ENCODE measurements at places on chromosomes 2 and 18. TPM values are rescaled to one million over a fixed set of nuclear protein-coding genes. Genes with fewer than 3 reads are reported as not detected.

SPDYA gene
- 4.5 TPM for total RNA-seq

CD226 gene
- total RNA-seq, result 95.7 TPM

DNA sequence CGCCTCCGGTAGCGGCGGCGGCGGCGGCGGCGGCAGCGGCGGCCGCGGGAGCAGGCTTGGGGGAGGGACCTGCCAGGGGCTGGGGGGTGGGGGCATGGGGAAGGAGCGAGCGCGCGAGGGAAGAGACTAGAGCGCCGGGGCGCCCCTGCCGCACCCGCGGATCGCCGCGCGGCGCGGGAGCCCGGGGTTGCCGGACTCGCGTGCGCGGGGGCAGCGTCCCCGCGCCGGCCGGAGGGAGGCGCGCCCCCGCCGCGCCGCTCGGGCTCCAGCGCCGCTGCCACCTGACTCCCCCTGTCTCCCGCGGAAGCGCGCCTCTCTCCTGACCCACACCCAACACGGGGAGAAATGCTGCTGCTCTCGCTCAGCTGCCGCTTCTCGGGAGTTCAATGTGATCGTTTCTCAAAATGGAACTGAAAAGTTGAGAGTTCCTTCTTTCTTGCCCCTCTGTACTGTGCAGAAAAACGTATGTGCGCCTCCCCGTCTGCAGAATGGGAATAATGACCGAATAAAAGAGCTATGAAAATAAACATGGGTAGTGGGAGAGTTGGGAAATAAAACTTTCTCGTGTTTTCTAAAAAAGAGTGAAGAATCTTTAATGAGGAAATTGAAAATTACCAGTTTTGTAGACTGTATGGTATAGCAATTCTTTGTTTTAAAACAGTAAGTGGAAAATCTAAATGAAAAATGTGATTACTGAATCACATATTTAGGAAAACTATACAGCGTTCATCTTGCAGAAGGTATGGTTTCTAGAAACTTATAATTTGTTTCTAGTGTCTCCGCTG lies 455 bp upstream of the TLK1 start:
- peaks cover 63% of the 10 kb centered on the region for H3K4me1 ChIP-seq
- no peaks in the 10 kb centered on the region for H3K36me3 ChIP-seq
- peak; percentile 66 for DNase-seq
- peak overlapping the region; percentile 89 for H3K27ac ChIP-seq

SCYGR2 gene
- not detected for total RNA-seq

GRCh38 chr2:56348392-56349210 lies 164.8 kb downstream of the CCDC85A start:
- no peak overlapping the region for H3K4me3 ChIP-seq
- DNase-seq, result no peak
- no peaks in the 10 kb centered on the region for H3K36me3 ChIP-seq
- H3K27ac ChIP-seq, result no peak overlapping the region

MAP3K19 gene
- not detected for total RNA-seq

ZNF396 gene
- 5.5 TPM for total RNA-seq

DNA sequence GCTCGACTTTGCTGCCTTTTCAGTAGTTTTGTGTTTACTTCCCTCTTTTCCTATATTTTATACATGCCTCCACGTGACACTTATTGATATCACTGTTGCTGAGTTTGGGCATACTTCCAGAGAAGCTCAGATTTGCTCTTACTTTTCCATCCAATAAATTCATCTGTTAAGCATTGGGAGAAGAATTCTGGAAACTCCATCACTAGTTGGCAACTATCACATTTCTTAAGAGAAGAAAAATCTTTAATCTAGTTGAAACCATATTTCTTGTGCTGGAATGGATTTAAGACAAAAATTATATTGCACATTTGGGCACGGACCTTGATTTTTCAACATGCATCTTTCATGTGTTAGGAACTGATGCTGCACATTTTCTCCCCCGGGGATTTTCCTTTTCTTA lies 52.6 kb upstream of the CPO start:
- no peaks in the 10 kb centered on the region for H3K27me3 ChIP-seq
- H3K4me3 ChIP-seq, result no peak overlapping the region
- no peak for DNase-seq
- H3K36me3 ChIP-seq, result no peaks in the 10 kb centered on the region
- no peak overlapping the region for H3K27ac ChIP-seq

COL4A4 gene
- total RNA-seq, result 0.03 TPM

- no peaks in the 10 kb centered on the region for H3K36me3 ChIP-seq
- H3K4me1 ChIP-seq, result peaks cover 6% of the 10 kb centered on the region
- no peak for DNase-seq
- H3K27me3 ChIP-seq, result no peaks in the 10 kb centered on the region
Measured at GRCh38 chr2:109066501-109066900, 62.5 kb upstream of the SH3RF3 start.

GRCh38 chr2:38981003-38981669 lies 91.5 kb downstream of the ARHGEF33 start:
- no peaks in the 10 kb centered on the region for H3K27me3 ChIP-seq
- H3K4me3 ChIP-seq, result no peak overlapping the region
- H3K27ac ChIP-seq, result no peak overlapping the region
- peaks cover 5% of the 10 kb centered on the region for H3K36me3 ChIP-seq
- H3K4me1 ChIP-seq, result no peaks in the 10 kb centered on the region

DHRS9 gene
- total RNA-seq, result 0.32 TPM

GRCh38 chr2:3643371-3644245 lies 14.4 kb upstream of the ALLC start:
- no peaks in the 10 kb centered on the region for H3K36me3 ChIP-seq
- no peak overlapping the region for H3K4me3 ChIP-seq
- no peak overlapping the region for H3K27ac ChIP-seq
- H3K27me3 ChIP-seq, result no peaks in the 10 kb centered on the region
- no peak for DNase-seq

GRCh38 chr2:37615804-37616676 lies 55.4 kb downstream of the CDC42EP3 start:
- no peaks in the 10 kb centered on the region for H3K27me3 ChIP-seq
- peak; percentile 73 for DNase-seq
- peak overlapping the region; percentile 37 for H3K27ac ChIP-seq
- H3K4me1 ChIP-seq, result peaks cover 72% of the 10 kb centered on the region
- no peaks in the 10 kb centered on the region for H3K36me3 ChIP-seq

DNA sequence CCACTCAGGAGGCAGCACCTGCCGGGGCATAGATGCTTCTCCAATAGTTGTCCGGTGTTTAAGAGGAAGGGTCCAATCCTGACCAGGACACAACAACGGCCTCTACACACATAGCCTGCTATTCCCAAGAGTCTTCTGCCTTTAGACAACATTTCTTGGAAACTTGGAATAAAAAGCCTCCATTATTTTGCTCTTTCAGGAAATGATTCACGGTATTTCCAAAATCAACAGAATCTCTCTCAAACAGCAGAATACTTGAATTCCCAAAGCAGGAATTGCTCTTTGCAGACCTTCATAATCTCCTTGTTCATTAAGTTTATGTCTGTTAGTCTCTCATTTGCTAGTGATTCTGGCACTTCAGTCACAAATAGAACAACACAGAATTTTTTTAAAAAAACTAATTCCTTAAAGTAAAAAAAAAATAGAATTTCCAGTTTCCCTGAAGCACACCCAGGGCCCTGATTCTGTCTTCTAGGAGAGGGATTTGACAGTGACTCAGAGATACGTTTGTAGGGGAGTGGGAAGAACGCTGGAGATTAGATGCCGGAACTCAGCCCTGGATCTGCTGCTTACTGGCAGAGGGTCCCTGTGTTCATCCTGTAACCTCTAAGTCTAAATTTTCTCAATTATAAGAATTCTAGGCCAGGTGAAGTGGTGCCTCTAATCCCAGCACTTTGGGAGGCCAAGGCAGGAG lies 74.7 kb downstream of the NAB1 start:
- no peaks in the 10 kb centered on the region for H3K36me3 ChIP-seq
- DNase-seq, result no peak
- peaks cover 22% of the 10 kb centered on the region for H3K4me1 ChIP-seq

SFTPB gene
- not detected for total RNA-seq

Measured in CD4-positive, alpha-beta memory T cell (primary cell).